ENCODE measurements at places on chromosomes 11 and 22.
A peak's percentile ranks its signal among the peaks of the same experiment; 100 is the strongest.

- no peak for DNase-seq
These were observed 475 bp upstream of the AIP start for GRCh38 chr11:67482275-67482826.

GRCh38 chr22:35054064-35054463 is 11.9 kb upstream of the ISX start:
- no peak for DNase-seq

GRCh38 chr22:23591201-23591791 is 11.2 kb upstream of the IGLL1 start:
- peak; percentile 50 for DNase-seq

GRCh38 chr11:120601536-120601935 is 90.0 kb downstream of the GRIK4 start:
- no peak for DNase-seq

DNA sequence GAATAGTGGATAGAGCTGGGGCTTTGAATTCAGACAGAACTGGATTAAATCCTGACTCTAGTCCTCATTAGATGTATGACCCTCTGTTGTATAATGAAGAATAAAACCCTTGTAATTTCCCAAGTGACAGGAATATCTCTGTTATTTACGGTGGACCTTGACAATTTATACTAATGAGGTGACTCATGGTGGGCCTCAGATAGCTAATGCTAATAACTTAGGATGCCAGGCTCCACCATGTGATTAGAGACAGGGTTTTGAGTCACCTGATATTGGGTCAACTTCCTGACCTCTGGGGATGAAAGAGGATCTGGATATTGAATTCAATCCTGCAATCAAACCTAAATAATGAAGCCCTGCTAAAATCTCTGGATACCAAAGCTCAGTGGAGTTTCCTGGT is 33.6 kb downstream of the OSBP start:
- no peak for DNase-seq

DNA sequence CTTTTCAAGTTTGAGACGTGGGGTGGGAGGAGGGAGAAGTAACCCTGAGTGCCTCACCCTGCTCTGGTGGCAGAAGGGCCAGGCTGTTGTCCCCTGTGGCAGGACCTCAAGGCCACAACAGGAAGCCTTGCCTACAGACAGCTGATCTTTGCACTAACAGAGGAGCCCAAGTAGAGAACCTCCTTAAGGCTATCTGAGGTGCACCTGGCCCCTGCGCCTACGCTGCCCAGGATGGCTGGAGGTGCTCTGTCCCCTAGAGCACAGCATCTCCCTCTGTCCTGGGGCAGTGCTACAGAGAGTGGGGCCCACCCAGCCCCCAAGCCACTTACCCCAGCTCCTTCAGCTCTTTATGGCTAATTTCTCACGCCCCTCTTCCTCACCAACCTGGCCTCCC is 27.0 kb downstream of the MYO7A start:
- no peak for DNase-seq

DNA sequence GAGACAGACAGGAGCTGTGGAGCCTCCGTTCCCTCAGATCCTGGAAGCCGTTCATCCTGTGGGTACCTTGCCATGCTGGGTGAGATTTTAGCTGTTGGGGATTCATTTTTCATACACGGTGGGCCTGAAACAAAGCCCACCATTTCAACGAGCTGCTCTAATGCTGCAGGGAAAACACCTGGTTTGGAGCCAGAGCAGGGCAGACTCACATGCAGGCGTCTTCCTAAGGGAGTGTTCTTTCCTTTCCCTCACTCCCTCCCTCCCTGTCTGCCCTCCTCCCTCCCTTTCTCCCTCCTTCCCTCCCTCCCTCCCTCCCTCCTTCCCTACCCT is 52.5 kb downstream of the CD6 start:
- DNase-seq: no peak
